CD8-positive, alpha-beta T cell (primary cell): ENCODE measurements at places on chromosomes 12 and 14.

GRCh38 chr12:20119596-20120402, 248.5 kb upstream of the PDE3A start:
- DNase-seq = no peak

DNA sequence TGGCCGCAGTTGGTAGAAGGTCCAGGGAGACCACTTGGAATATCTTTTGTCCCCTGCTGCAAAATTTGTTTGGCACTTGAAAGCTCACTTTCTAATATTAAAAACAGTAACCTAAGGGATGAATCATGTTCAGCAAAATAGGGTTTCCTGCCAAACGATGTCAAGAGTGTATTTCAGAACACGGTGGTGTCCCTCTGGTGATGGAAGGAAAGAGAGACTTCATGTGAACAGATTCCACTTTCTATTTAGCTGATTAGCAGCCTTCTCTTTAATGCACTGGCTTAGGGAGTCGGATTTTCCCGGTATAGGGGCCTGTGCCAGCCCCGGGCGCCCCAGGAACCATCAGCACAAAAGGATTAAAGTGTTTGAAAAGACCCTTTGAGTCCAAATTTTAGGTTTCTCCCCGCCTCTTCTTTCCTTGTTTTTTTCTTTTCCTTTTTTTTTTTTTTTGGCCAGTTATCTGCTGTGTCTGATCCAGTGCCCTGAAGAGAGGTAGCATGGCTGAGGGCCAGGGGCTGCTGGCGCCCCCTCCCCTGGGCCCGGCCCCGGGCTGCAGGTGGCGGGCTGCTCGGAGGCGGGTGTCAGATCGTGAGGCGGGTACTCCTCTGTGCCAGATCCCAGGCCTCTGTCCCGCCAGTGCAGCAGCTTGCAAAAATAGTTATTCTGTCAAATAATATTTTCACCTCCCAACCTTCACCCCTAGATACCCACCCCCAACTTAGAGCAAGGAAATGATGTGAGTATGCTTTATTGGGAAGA, 88.3 kb downstream of the TESC start:
- no peak for DNase-seq

- no peak for DNase-seq
Measured at GRCh38 chr12:118827047-118827446, 154.3 kb upstream of the SRRM4 start.

GRCh38 chr14:56590535-56590960, 10.9 kb downstream of the TMEM260 start:
- no peak for DNase-seq

DNA sequence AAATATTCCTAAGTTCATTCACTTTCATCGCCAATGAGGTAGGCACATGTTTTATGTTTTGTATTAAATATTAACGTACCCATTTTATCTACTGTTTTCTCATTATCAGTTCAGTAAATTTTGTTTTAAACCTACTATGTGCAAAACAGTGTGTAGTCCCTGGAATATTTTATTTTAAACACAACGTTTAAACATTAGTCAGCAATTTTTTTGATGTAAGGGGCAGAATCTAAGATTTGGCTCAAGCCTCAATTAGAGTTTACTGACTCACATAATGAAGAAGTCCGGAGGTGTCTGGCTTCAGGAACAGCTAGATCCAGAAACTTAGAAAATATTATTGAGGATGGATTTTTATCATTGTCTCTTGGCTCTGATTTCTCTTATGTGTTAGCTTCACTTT, 267.5 kb downstream of the C12orf75 start:
- DNase-seq = no peak

- DNase-seq = no peak
Measured at GRCh38 chr14:52342849-52343596, 28.9 kb downstream of the PTGER2 start.

GRCh38 chr14:73003681-73004080, 23.2 kb downstream of the ZFYVE1 start:
- no peak for DNase-seq

DNA sequence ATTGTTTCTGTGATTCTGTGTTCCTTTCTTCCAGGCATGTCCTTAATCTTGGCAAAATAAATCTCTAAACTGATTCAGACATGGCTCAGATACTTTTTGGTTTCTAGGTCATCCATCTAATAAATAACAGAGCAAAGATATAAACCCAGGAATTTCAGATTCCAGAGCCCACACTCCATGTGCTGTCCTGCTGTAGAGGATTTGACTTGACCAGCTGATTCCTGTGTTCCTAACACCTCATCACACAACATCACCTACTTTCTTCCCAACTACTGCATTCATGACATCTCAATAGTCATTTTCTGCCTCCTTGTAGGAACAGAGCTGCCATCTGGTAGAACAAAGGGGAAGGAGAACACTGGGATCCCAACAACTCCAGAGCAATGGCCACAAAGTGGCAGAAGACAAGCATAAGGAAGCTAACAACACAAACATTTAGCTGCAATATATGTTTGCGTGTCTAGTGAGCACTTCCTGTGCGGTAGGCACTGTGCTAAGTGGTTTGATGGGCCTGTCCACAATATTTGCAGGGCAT, 91.9 kb upstream of the OVCH1 start:
- DNase-seq = no peak

DNA sequence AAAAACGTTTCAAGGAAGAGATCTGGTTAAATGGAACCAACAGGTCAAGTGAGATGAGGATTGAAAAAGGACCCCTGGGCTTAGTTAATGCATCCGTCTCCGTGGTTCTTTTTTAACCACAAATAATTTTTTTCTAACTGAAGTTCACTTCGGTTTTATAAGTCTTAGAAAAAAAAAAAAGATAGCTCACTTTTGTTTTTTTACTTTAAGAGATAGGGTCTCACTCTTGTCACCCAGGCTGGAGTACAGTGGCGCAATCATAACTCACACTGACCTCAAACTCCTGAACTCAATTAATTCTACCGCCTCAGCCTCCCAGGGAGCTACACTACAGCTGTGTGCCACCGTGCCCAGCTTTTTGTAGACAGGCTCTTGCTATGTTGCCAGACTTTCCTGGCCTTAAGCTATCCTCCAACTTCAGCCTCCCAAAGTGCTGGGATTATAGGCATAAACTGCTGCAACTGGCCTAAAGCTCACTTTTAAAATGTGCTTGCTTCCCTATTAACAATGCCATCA, 11.8 kb downstream of the HNRNPC start:
- DNase-seq = no peak

DNA sequence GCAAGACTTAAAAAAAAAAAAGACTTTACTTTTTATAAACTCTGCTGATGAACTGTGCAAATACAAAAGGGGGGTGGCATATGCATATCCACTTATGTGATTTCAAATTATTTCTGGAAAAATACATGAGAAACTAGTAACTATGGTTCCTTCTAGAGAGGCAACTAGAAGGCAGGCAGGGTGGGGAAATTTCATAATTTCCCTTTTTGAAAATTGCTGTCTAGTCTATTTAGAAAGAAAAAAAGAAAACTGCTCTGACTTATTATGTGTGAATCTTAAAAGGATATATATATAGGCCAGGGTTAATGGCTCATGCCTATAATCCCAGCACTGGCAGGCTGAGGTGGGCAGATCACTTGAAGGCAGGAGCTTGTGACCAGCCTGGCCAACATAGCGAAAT, 42.3 kb downstream of the ANAPC7 start:
- no peak for DNase-seq

GRCh38 chr12:72274931-72275330, 2.8 kb downstream of the TRHDE start:
- DNase-seq = no peak
